ENCODE measurements at places on chromosomes 7 and 10.
A peak's percentile ranks its signal among the peaks of the same experiment; 100 is the strongest.

GRCh38 chr10:49365275-49365674 lies 30.6 kb downstream of the DRGX start:
- DNase-seq, result no peak

- DNase-seq, result no peak
Measured at GRCh38 chr7:25636871-25637283, 408.6 kb upstream of the NPVF start.

- no peak for DNase-seq
Measured at GRCh38 chr7:2627258-2628129, 4.3 kb upstream of the TTYH3 start.

- no peak for DNase-seq
Measured at GRCh38 chr10:86068231-86069054, 298.2 kb downstream of the GRID1 start.

DNA sequence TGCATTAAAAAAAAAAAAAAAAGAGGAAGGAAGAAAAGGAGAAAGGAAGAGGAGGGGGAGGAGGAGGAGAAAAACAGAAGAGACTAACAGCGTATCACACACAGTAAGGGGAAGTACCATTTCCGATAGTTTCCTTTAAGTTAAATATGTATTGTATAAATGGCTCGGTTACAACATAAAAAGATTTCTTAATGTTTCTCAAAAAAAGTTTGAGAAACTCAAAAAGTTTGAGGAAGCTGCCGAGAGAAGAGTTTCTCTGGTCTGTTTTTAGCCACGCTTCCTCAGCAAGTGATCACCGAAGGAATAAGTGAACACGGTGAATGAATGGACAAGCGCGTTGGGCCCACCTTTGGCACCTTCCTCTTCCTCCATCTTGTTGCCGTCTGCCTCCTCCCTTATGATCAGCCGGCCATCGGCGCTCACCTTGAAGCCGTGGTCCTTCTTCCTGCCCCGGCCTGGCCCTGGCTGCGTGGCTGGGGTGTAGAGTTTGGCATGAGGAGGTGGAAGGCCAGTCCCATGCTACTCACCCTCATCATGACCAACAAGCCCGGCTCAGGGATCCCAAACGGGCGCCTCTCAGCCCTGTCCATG lies 31.3 kb upstream of the FRAT2 start:
- no peak for DNase-seq

- no peak for DNase-seq
Measured at GRCh38 chr10:52216852-52217251, 97.2 kb upstream of the DKK1 start.

DNA sequence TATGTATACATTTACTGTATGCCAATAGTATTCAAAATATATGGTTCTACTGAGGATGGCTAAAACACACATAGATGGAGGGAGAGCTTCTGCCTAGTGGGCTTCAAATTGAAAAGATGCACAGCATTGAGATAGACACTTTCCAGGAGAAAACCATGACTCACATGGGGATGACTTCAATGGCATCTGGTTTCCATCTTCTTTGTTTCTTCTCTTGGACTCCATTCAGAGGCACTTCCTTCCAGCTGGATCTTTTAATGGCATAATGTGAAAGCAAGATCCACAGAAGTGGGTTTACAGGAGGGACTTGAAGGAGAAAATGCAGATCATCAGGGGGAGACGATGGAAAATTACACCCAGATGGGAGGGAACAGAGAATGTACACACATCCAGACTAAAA lies 84.9 kb downstream of the ZNF365 start:
- no peak for DNase-seq

DNA sequence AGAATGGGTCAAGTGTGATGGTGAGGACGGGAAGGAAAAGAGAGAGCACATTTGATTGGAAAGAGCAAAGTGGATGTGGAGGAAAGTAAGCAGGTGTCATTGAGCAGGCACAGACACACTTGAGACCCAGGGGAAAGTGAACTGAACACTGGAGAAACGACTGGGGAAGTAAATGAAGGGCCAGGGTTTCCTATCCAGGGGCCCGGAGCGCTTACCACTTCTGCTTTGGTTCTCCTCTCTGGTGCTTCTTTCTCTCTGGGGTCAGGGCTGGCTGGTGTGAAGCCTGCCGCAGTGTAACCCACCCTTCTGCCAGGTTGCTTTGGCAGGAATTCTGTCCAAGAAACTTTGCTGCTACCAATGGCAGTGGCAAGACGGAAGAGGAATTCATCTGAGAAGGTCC lies 219.3 kb downstream of the SKAP2 start:
- no peak for DNase-seq

DNA sequence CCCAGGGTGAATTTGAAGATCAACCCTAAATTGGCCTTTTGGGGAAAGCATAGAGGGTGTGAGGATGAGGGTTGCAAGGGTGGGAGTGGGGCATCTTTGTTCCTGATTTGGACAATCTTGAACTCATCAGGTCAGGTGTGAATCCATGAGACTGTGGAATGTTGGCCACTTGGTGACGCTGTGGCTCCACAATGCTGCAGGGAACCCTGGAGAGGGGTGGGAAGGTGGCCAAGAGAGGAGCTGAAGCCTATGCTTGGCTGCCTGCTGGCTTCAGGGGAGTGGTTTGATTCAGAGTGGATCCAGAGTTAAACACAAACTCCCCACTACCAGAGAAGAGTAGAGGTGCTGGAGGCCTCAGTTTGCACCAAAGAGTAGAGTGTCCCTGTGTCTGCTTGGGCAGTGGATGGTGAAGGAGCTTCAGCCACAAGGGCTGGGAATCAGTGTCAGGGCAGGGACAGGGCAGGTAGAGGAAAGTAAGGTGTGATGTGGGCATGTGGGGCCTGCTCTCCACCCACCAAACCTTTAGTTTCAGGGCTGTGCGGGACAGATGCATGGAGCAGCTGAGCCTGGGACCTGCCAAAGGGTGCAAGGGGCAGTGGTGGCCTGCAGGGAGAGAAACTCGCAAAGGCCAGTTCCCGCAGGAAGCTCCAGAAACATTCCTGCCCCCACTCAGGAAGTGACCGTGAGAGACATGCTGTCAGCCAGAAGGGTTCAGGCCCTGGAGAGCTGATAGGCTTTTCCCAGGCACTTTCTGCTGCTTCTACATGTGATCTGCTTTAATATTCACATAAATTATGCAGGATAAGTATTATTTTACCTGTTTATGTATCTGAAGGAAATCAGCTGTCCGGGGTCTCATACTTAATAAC lies 81.0 kb upstream of the PRSS58 start:
- peak; percentile 59 for DNase-seq

- no peak for DNase-seq
Measured at GRCh38 chr10:12943425-12943824, 58.1 kb downstream of the CCDC3 start.

GRCh38 chr7:83452256-83452655 lies 196.7 kb downstream of the SEMA3E start:
- DNase-seq, result no peak

DNA sequence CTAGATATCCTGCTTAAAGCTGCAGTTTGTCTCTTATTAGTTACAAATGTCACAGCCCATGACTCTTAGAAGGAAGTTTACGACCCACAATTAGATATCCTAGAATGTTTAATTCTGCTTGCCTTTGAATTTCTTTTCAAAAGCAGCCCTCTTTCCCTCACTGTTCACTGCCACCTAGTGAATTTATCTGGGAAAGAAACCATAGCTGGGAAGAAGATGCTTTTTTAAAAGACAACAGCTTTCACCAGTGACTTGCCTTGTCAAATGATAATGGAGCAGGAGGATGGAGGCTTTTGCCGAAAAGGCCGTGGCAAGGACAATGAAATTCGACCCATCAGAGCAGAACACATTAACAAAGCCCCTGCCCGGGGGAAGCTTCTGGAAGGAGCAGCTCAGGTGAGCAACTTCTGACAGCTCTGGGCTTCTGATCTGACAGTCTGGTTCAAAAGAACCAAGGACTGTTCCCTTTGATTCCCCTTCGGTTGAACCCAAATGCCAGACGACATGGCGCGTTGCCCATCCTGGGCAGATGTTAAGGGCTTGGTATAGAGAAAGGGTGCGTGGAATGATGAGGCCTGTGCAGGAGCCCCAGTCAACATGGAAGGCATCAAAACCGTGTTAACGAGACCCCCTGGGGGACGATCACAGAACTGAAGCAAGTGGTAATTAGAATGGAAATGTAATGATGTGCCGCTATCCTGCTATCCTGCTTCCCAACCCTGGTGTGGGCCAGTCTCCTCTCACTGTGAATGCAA lies 236.8 kb downstream of the FRMD4A start:
- DNase-seq, result no peak

DNA sequence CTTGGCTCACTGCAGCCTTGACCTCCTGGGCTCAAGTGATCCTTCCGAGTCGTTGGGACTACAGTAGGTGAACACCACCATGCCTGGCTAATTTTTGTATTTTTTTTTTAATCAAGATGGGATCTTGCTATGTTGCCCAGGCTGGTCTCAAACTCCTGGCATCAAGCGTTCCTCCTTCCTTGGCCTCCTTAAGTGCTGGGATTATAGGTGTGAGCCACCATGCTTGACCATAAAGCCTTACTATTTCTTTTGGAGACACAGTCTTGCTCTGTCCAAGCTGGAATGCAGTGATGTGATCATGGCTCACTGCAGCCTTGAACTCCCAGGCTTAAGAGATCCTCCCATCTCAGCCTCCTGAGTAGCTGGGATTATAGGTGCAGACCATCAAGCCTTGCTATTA lies 12.6 kb downstream of the TFAM start:
- DNase-seq, result no peak

GRCh38 chr10:77505431-77506334 lies 131.9 kb downstream of the KCNMA1 start:
- no peak for DNase-seq

DNA sequence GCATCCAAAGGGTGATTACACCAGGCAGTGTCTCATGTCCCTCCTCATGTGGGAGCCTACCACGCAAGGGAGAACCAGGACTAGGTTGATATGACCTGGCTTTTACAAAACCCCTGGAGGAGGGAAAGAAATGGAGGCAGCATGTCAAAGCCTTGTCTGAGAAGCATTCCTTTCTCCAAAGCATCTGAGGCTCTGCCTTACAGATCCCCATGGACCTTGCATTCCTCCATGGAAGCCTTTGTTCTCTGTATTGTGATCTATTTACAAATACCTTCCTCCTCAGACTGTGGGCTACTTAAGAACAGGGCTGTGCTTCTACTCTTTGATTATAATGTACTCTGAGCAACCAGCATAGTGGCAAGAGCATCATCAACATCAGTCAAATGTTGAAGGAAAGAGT lies 197.0 kb downstream of the PLXNA4 start:
- no peak for DNase-seq

DNA sequence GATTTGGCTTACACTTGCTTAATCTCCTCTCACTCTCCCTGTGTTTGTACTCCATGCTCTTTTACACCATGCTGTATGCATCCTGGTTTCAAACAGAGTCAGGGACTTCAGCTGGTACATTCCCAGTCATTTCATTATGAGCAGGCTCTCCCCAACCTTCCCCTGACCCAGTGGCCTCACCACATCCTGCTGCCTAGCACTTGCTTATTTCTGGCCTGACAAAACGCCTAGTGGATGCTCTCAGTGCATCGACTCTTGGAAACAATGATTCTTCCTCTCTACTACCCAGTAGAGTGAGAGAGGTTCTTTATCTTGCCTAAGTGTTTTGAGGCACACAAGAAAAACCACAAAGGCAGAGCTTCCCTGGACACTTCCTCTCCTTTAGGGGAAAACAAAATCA lies 63.4 kb downstream of the CAV1 start:
- no peak for DNase-seq

DNA sequence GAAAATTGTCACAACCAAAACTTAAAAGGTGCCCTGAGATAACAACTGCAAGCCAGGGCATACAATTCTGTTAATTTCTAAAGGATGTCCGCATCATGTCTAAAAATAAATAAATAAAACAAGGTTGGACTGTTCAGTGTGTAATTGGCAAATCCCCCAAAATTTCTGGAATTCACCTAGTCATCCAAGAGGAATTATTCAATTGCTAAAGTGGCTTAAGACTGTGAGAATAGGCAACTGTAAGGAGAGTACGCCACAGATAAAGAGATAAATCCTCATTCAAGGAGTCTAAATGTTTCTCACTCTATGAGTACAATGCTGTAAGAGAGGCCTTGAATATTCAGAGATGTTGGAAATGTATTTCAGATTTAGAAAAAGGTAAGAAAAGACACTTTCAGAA lies 37.2 kb downstream of the PIK3AP1 start:
- DNase-seq, result no peak

- no peak for DNase-seq
Measured at GRCh38 chr7:151801782-151802468, 75.0 kb downstream of the PRKAG2 start.
